NCI-H1436 (cell line): ENCODE measurements at places on chromosomes 13 and 19.

DNA sequence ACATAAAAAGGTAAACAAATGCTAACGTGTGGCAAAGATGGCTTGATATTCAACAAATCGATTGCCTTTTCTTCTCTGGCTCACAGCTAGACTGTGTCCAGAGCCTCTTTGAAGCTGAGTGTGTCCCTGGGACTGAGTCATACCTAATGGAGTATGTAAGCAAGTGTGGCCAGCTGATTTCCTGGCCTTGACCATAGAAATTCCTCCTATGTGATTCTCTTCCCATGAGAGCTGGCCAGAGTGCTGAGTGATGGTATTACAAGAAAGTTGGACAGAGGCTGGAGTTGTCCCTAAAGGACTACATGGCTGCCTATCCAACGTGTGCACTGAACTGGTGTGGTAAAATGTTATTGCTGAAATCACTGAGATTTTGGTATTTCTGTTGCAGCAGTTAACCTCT is 320.1 kb upstream of the SLC10A2 start:
- no peak for DNase-seq

GRCh38 chr19:11138601-11139300 is 16.8 kb downstream of the SPC24 start:
- DNase-seq = no peak

DNA sequence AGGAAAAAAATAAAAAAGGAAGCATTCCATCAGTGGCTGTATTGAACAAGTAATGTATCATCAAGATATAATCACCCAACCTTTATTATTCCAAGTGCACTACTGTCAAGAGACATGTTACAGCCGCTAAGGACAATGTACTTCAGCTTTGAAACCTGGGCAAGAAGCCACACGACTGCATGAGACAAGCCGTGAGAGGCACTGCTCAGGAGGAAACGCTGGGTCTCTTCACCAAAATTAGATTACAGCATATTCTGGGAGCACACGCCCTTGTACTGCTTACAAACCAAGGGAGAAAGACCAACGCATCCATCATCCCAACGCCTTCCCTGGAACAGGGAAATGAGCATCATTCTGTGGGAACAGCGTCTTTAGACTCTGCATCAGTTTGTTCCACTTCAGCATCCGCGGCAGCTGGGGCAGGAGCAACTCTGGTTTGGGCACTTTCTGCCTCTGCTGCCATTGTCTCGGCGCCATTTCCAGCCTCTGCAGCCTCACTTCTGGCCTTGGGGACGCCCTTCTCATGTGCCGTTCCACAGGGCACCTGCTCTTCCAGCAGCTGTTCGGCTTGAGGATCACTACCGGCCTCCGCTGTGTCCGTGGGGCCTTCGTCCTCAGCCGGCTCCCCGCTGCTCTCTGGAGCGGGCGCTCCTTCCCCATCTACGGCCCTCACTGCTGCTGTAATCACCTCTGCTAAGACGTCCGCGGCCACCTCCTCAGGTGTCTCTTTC is 22.4 kb upstream of the BRD4 start:
- no peak for DNase-seq

- DNase-seq = no peak
Measured at GRCh38 chr19:42555801-42556200, 27.5 kb upstream of the CEACAM1 start.

GRCh38 chr13:81017513-81018152 is 676.7 kb upstream of the SPRY2 start:
- DNase-seq = peak; percentile 65

- no peak for DNase-seq
Measured at GRCh38 chr19:10553943-10554381, 10.3 kb downstream of the ATG4D start.

DNA sequence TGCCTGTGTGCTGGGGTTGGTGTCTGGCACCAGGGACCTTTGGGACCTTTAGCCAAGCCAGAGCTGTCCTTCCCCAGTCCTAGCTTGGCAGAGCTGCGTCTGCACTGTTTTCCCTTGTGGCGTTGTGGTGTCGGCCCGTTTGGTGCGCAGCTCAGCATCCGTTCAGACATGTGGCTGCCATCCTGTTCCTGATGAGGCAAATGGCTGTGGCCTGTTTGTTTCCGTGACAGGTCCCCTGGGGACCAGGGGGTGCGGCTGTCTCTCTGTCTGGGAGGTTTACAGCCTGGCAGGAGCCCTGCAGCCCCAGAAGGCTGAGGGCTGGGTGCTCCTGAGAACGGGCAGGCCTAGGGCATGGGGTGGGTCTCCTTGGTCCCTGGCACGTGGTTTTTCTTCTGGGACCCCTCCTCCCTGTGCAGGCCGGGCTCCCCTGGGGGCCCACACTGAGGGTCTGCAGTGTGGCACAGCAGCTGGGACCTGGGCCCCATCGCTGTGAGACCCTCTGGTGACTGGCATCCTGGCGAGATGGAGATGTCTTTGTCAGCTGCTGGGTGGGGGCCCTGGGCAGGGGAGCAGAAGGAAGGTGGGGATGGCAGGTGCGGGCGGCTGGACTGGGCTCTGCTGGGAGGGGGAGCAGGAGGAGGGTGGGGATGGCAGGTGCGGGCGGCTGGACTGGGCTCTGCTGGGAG is 4.0 kb downstream of the SPPL2B start:
- DNase-seq = peak; percentile 82

- no peak for DNase-seq
Measured at GRCh38 chr13:24742294-24742693, 21.7 kb upstream of the RNF17 start.

- DNase-seq = peak; percentile 2
Measured at GRCh38 chr19:46821512-46822409, 28.9 kb downstream of the AP2S1 start.

DNA sequence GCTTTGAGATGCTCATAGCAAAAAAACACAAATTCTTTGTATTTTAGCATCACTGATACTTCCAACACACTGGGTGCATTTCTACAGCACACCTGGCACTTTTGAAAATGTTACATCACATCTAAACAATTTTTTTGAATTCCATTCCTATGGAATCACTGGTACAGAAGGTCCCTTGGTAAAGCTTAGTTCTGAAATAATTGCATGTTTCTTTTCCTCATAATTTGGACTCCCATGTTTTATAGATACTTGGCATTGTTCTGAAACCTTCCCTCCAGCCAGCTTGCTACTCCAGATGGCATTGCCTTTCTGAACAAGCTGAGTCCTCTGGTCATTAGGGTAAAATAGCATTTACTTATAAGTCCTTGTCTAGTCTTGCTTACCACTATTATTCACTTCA is 481.3 kb upstream of the GPC6 start:
- DNase-seq = no peak

DNA sequence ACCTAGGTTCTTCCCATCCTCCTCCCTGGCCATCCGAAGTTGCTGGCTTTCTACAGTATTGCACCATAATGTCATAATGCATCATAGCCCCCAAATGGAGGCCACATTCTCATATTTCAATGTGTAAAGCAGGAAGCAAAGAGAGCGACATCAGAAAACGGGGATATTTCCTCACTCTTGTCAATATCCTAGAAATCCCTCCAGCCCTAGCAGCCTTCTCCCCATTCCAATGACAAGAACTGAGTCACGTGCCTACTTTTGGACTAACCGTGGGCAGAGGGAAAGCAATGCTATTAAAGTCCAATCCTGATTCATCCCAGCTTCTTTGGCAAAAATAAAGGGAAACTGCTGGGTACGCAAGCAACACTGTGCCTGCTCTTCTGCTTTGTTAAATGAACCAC is 4.3 kb upstream of the RAP2A start:
- no peak for DNase-seq

DNA sequence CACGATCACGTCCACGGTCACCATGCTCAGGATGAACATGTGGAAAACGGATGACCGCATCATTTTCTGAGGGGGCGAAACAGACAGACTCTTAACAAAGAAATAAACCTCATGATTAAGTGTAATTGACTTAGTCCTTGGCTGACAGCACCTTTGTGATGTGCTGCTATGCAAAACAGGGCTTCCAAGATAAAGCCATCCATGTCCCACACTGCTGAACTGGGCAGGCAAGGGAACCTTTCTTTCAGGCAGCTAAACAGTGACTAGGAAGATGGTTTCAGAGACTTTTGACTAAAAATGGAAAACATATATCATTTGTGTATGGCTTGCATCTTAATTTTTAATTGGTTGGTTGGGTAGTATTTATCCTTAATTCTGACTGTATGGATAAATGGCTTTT is 157.8 kb downstream of the NALCN start:
- DNase-seq = no peak

GRCh38 chr13:70816853-70817252 is 708.6 kb upstream of the KLHL1 start:
- no peak for DNase-seq

DNA sequence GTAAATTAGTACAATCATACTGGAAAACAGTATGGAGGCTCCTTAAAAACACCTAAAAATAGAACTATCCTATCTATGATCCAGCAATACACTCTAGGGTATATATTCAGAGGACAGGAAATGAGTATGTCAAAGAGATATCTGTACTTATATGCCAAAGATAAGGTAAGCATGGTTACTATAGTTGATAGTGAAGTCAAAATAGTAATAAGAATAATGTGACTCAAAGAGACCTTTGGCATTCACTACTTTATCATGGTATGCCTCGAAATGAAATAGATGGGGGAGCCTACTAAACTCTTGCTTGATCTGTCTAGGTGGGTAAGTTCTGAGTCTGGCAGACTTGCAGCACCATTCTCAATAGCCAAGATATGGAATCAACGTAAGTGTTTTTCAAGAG is 30.3 kb downstream of the FXYD5 start:
- DNase-seq = no peak

- DNase-seq = no peak
Measured at GRCh38 chr13:91312324-91312723, 35.2 kb upstream of the MIR17HG start.

DNA sequence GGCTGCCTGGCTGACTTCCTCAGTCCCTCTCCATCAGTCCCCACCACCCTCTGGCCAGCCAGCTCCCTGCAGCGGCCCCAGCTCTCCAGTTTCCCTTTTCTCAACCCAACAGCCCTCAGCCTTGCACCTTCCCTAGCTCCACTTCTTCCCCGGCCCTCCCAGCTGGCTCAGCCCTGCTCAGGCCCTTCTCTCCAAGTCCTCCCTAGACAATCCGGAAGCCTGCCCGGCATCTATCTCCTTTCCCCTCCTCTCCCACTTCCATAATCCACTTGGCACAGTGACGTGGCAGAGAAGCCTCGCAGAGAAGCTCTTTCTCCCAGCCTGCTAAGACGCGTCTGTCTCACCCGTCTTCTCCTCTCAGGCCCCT is 1.1 kb downstream of the UBXN6 start:
- no peak for DNase-seq

DNA sequence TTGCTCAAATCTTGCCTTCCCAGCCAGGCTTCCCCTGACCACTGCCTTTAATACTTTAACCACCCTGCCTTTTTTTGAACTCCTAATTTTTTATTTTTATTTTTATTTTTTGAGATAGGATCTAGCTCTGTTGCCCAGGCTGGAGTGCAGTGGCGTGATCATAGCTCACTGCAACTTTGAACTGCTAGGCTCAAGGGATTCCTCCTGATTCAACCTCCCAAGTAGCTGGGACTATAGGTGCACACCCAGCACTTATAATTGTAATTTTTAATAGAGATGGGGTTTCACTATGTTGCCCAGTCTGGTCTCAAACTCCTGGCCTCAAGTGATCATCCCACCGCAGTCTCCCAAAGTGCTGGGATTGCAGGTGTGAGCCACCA is 21.7 kb upstream of the FBXO27 start:
- DNase-seq = no peak

- DNase-seq = no peak
Measured at GRCh38 chr13:28584873-28585381, 74.0 kb upstream of the POMP start.

DNA sequence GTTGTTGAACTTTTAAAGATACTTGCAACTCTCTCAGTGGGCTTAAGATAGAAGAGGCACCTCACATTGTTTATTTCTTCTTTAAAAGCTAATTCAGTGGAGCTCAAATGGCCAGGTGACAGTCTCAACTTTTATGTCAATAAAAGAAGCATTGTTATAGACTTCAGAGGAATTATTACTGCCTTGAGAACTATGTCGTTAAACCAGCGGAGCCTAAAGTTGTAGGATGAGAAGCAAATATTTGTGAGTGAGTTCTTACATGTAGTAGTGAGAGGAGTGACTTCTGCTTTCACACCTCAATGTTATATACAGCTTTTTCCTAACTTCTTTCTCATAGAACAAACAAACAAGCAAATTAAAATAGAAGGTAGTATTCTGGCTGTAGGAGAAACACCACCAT is 31.2 kb upstream of the DGKH start:
- no peak for DNase-seq

DNA sequence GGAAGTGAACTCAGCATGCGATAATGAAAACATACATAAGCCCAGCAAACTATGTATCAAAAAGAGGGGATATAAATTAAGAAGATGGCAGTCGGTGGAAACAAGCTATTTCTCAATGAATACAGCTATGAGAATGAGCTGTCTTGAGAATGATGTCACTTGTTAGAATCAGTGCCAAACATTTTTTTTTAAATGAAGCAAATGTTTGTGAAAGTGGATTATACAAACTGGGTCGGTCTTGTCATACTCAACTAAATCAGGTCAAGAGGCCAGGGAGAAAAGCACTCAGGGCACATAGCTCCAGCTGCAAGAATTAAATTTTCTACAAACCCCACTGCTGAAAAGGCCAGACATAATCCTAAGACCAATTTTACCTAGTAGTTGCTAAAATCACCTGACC is 1048.4 kb downstream of the SLITRK1 start:
- DNase-seq = no peak

DNA sequence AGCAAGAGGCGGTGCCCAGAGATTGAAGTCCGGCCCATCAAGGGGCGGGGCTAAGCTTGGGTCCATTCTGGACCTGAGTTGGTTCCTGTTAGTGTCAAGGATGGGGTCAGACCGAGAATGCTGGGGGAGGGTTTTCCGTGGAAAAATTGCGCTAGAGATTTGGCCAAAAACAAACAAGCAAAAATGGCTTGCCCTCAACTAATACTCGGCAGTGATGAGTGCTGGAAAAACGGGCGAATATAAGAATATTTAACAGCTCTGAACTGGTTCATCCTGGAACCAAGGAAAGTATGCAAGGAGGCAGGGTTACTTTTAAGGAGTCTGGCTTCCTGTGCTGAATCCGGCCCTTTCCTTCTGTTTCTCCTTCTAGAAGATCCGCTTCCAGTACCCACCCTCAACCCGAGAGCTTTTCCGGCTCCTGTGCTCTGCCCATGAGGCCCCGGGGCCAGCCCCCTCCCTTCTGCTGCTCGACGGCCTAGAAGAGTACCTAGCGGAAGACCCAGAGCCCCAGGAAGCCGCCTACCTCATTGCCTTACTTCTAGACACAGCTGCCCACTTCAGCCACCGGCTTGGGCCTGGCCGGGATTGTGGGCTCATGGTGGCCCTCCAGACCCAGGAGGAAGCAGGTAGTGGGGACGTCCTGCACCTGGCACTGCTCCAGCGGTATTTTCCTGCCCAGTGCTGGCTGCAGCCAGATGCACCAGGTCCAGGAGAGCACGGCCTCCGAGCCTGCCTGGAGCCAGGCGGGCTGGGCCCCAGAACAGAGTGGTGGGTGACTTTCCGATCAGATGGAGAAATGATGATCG is 880 bp downstream of the SWSAP1 start:
- DNase-seq = peak; percentile 17

- no peak for DNase-seq
Measured at GRCh38 chr13:24187185-24187584, 26.7 kb downstream of the SPATA13 start.

- DNase-seq = peak; percentile 9
Measured at GRCh38 chr13:101747039-101747438, 294.6 kb downstream of the ITGBL1 start.
